ENCODE measurements at places on chromosomes 7 and 10.

DNA sequence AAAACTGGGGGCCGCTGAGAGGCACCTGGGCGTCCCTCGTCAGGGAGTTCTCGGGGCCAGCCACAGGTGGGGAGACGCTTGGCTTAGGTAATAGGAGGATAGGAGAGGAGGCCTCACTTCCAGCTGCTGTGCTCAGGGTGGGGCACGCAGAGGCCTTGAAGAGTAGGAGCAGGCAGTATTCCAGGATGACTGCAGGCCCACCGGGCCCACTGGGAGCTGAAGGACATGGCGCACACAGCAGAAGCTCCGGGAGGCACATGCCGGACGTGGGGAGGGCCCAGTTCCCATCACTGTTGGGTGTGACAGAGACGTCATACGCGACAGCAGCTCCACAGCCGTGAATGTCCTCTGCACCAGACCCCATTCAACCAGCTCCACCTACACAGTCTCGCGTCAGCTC lies 22.0 kb upstream of the PDGFA start:
- DNase-seq, result no peak

DNA sequence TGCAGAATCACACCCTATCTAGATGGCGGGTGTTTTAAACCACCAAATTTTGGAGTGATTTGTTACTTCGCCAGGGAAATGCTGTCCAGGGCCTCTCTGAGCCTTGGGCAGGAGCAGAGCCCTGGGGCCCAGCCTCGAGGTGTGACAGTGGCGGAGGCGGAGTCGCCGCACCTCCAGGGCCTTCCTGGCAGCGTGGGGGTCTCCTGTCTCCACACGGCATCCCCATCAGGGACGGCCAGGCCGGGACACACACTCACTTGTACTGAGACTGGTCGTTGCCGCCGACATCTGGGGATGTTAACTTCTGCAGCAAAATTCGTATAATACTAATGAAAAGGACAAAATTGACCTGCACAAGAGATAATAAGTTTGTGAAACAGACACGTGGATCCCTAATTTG lies 110.7 kb downstream of the VIPR2 start:
- no peak for DNase-seq

GRCh38 chr10:11156480-11156879 lies 138.8 kb downstream of the CELF2 start:
- DNase-seq, result no peak

- DNase-seq, result no peak
These were observed 246.5 kb downstream of the COBL start for GRCh38 chr7:51070151-51070550.

Data from GM12891 (cell line).